ENCODE measurements at places on chromosomes 2 and 18. TPM values are rescaled to one million over a fixed set of nuclear protein-coding genes. Genes with fewer than 3 reads are reported as not detected.

DNA sequence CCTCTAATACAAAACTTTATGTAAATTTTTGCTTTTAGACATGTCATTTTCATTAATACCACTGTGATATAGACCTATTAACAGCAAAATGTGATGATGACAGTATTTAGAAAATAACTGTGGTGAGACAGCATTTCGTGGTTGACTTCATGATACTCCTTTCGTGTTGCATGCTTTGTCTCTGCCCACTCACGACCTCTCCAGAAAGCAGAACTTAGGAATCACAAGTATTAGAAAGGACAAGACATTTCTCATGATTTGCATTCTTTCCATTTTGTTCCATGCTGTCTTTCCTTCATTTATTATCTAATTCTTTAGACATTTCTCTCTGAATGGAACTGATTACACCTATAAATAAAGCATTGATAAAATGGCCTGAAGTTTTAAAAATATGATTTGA lies 85.2 kb upstream of the POU3F3 start:
- DNase-seq: no peak

DNA sequence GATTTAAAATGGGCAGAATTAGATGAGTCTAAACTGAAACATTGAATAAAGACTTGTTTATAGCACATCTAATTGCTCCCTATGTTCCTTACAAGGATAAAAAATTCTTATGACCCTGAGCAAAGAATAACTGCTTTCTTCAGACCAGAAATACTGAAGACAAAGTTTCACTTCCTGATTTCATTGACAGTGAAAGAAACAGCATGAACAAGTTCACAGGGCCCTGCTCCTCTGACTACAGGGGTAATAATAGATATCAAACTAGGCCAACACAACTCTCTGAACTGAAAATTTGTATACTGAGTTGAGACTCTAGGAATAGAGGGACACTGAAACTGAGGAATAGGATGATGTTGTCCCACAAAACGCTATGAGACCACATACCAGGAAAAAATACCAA lies 1383.3 kb upstream of the CDH2 start:
- no peak for DNase-seq

NYAP2 gene
- 0.05 TPM for total RNA-seq

DNA sequence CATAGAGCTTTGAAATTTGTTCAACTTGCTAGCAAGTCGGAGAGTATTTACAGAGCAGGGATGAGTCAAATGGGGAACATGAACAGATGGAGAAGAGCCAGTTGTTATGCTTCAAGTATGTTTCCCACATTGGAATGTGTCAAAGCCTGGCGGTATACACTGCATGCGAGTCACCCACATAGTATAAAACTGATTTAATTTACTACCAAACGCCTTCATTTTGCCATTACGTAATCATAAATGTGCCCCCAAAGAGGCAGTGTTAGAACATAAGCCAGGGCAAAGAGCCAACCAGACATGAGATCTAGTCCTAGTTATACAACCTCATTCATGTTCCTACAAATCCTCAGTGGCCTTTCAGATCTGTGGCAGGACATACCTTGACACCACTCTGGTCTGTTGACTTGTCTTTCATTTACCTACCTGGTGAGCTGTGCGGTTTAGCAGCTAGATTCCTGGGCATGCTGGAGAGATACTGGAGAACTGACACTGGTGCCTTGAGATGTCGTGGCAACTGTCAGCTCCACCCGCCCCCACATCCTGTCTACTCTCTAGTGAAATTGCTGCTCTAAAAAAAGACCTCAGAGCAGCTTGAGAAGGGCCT lies 21.7 kb upstream of the NRP2 start:
- no peak for DNase-seq

ZNF514 gene
- 11.5 TPM for total RNA-seq

OSBPL6 gene
- total RNA-seq: 0.28 TPM

MEP1B gene
- 0.19 TPM for total RNA-seq

- DNase-seq: peak; percentile 46
These were observed 71.1 kb upstream of the TFCP2L1 start for GRCh38 chr2:121356058-121356640.

DNA sequence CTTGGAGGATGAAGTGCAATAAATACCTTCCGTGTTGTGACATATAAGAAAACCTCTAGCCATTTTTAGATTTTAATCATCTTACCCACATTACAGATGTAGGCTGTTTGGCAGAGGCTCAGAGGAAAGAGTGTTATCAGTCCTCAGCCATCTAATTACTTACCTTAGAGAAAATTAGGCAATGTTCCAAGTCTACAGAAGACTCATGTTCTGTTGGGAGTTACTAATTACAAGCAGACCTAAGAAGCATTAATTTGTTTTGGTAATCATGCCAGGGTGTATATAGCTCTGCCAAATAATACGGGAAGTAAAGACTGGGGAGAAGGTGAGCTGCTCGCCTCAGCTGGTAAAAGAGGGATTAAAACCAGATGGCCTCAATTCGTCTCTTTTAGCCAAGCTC lies 125.8 kb upstream of the PGAP1 start:
- no peak for DNase-seq

TIGD1 gene
- total RNA-seq: 8.3 TPM

DNA sequence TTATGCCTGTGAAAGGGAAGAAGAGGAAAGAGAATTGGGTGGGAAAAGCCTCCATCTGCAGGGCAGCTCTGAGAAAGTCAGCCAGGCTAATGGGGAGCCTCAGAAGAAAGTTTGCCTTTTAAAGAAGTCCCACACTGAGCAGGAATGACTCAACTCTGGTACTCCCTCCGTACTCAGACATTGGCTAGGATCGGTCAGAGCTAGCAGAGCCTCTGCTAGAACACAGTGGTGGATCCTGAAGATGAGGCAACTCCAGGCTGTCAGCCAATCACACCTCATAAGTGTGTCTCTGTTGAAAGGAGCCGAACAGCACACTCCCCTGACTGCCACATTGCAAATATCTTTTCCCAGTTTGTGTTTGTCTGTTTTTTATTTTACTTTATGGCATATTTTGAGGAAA lies 96.9 kb downstream of the HNRNPLL start:
- DNase-seq: no peak

- DNase-seq: no peak
These were observed 580.9 kb downstream of the PLCL1 start for GRCh38 chr2:198385326-198385725.

DNA sequence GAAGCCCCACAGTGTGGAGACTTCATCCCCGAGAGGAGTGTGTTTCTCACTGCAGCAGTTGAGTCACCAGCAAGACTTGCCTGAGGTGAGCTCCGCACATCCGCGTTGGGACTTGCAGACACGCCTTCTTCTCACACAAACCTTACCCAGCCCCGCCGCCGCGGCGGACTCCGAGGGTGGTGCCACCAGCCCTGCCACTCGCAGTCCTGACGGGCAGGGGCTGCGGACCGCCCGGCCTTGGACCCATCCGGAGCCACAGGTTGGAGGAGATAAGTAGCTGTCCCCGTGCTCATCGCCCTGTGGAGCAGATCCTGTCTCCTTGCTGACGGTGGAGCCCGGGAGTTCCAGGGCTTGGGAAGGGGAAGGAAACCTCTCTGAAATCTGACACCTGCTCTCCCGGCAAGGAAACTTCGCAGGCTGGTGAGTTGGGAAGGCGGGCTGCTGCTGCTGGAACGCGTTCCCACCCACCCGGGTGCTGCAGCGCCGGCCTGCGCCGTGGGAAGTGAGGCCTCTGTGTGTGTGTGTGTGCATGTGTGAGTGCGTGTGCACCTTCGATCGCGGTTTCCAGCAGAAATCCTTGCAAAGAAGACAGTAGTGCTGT lies at the start of gene RAB27B:
TSS of gene RAB27B (plus strand) at position 197 of the 601 bp plus-strand sequence. CDS start 49,109 bp downstream, outside the sequence.
- DNase-seq: peak; percentile 58
